Stimulated activated naive CD4-positive, alpha-beta T cell (primary cell): ENCODE measurements at places on chromosomes 13 and 19.

DNA sequence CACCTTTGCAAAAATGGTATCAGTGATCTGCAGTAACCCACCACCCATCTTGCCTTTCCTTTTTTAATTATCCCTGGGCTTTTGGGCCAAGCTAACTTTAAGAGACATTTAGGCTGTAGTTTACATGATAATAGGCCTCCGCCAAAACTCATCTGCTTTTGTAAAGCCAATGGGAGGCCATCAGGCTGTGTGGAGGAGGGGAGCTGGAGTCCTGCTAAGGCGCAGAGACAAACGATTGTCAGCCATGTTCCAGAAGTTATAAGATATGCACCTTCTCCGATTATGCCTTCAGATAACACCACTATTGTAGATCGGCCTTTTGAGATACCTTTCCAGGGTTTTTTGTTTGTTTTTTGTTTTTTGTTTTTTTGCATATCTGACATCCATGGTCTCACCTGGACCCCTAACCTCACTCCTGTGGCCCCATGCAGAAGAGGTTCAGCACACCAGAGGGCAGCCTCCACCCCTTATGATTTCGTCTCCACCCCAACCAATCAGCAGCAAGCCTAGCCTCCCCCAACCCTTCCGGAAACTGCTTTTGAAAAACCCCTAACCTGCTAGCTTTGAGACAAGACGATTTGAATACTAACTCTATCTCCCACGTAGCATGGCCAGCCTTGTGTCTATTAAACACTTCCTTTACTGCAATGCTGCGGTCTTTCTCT is 113.9 kb upstream of the UBL3 start:
- no peak for DNase-seq

DNA sequence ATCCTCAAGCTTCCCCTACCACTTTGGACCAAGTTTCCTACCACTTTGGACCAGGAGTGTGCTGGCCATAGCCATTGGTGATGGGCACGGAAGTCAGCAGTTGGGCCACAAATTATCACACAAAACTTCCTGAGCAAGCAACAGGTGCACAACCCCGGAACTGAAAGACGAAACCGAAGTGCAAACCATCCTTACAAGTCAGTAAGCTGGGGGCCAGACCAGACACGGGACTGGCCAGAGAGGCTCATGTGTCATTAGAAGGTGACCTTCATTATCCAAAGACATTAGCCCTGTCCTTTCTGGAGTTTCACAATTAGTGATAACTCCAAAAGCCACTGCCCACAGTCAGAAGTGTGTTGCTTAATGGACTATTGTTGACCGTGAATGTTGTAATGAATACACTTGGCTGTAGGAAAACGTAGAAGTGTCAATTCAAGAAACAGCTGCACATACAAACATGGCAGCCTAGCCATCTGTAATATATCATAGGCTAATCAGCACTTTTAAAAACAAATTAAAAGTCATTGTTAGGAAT is 244.1 kb upstream of the IRS2 start:
- no peak for DNase-seq

- DNase-seq = no peak
These were observed at the start of gene SLC15A1 for GRCh38 chr13:98752467-98753290. Gene SLC15A1 (minus strand): TSS chr13:98752672. CDS start chr13:98752598, 74 bp downstream.

DNA sequence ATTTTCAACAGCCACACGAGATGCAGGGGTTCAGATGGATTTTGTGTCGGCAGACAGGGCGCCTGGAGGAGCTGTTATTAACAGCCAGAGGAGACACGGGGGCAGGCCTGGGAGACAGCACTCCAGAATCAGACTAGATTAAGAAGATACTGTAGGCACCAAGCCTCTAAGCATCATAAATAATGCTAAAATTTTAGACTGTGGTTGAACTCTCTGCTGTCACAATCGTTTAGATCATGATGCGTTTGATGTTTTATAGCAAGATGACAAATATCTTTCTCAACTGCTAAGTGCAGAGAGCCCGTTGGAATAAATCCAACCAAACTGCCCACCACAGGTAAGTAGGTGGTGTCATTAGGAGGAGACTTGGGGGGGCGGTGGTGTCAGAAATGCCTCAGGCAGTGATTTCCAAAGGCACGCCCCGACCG is 63.9 kb downstream of the CEBPG start:
- DNase-seq = no peak

GRCh38 chr13:91406619-91407018 is 8.2 kb downstream of the GPC5 start:
- no peak for DNase-seq

DNA sequence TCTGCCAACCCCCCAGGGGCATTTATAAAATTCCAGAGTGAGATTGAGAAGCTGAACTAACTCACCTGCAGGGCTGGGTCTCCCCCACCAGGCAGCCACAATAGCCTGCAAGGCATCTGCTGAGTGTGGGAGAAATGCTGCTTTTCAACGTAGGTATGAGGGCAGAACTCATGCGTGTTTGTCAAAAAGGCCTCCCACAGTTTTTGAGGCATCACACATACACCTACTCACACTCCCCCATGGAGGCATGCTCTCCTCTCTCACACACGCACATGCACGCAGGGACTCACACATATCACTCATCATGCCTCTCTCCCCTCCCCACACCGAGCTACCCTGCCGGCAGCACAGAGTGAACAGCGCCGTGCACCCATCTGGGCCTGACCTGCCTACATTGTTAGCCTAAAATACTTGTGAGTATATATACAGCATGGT is 390.5 kb downstream of the FGF9 start:
- DNase-seq = peak; percentile 47

- no peak for DNase-seq
These were observed 41.7 kb downstream of the RUBCNL start for GRCh38 chr13:46345398-46345797.

GRCh38 chr13:82747291-82747690 is 1135.0 kb downstream of the SLITRK1 start:
- no peak for DNase-seq

GRCh38 chr13:33191425-33192210 is 93.9 kb downstream of the STARD13 start:
- no peak for DNase-seq

DNA sequence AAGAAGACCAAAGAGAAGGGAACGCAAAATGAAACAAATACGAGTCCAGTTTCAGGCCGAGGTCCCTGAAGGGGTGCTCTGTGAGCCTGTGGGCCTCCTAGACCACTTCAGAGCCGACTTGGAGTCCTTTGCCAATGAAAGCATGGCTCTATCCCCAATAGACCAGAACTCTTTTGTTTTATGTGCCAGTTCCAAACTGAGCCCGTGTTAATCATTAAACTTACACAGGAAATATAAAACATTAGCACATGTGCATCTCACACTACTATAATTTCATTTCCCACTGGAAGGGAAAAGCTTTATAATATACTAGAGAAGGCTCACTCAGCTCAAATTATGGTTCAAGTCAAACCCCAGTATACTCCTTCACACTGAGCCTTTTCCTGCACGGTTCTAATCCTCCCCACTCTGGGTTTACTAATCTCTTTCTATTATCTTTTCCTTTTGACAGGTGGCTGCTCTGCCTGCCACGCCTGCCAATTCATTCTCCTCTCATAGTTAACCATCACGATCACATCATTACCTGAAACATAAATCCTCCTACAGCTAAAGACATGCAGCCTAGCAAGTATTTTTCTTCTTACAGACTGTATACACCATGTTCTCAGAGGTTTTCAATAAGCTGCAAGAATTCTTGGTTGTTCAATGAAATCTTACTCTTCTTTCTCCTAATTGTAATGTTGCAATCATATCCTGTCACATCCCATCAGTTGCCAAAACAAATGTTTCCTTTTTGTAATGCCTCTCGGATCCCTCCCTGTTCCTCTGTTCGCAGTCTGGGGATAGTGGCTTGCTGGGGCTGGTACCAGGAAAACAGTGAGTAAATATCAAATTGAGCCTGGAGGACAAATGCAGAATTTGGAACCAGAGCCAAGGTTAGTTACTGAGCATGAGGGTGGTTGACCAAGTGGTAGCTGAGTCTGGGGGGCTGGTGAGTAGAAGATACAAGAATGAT is 18.8 kb upstream of the WASF3 start:
- no peak for DNase-seq

GRCh38 chr19:5738423-5738822 is 18.0 kb downstream of the CATSPERD start:
- no peak for DNase-seq

GRCh38 chr19:11651062-11651461 is 53.8 kb downstream of the ZNF627 start:
- DNase-seq = no peak

- no peak for DNase-seq
These were observed 396.8 kb downstream of the EFNB2 start for GRCh38 chr13:106138620-106139019.

DNA sequence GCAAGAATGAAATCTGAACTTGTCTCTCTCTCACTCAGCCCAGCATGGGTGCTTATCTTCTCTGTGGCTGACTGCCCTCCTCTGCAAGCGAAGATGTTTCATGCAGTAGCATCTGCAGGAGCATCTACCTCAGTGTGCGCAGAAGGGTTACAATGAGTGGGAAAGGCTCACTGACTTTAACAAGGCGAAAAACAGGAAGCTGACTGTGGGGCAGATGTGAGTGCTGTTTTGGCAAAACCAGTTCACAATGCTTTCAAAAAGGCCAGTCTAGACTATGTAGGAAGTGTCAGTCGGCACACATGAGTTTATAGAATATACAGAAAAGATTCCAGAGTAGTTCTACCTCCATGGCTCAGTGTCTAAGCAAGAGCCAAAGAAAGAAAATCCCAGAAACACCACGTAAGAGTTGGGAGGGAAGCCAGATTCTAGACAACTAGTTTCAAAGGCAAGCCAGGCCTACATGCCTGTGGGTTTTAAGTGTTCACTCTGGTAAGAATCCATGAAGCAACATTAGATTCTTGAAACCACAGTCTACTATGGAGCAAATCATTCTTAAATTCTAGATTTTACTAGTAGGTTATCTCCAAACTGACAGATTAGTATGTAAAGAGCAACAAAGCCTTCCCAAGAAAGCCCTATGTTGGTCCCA is 124.5 kb downstream of the ABCC4 start:
- DNase-seq = no peak

DNA sequence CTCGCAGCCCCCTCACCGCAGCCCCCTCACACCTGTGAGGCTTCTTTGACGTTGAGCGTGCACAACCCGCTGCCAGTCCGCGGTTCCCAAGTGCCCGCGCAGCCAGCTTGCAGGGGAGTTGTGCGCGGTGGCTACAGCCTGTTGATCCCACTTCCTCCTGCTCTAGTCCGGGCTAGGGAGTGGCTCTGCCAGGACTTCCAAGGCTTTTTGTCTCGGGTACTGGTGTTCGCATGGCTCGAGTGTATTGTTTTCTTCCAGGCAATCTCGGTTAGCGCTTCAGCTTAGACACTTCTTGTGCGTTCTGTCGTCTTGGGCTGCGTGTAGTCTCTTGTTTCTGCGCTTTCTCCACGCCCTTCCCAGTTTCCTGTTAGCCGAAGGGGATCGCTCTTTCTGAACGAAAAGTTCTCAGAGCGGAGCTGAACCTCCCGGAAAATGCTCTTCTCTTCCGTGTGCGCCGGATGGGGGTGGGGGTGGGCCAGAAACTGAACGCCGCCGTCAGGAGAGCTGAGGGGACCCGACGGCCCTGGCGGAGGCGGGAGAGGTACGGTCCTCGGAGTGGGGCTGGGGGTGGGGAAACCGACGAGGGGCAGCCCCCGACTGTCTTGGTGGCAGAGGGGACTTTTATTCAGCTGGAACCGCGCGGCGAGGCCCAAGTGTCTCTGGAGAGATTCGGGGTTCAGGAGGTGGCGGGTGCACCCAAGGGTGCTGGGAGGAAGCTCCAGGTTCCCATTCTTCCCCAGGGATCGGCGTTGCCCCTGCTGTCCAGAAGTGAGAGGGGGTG is 697 bp upstream of the DGKH start:
- peak; percentile 35 for DNase-seq

DNA sequence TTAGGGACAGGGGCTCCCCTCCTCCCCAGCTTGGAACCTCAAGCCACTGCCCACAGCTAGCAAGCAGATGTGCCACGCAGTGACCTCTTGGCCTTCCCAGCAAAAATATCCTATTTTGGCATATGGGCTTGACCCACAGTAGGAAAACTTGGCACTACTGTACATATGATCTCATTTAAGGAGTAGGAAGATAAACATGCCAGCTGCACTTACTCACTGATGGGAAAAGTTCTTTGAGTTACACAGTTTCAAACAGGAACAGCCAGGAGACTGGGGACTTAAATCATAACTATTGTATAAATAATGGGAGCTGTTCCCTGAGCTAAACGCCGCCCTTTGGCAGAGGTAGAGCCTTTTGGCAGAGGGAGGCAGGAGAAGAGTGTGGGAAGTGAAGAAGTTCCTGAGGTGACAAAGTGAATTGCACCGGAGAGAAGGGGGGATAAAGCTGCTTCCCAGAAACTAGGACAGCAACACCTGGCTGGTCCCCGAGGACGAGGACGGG is 6.1 kb downstream of the SACS start:
- DNase-seq = no peak
